ENCODE measurements at places on chromosomes 3 and 15.

- DNase-seq, result no peak
- H3K27me3 ChIP-seq, result no peaks in the 10 kb centered on the region
- H3K27ac ChIP-seq, result no peak overlapping the region
- H3K4me3 ChIP-seq, result no peak overlapping the region
Observed at GRCh38 chr3:134887536-134887935, 92.5 kb downstream of the EPHB1 start.

DNA sequence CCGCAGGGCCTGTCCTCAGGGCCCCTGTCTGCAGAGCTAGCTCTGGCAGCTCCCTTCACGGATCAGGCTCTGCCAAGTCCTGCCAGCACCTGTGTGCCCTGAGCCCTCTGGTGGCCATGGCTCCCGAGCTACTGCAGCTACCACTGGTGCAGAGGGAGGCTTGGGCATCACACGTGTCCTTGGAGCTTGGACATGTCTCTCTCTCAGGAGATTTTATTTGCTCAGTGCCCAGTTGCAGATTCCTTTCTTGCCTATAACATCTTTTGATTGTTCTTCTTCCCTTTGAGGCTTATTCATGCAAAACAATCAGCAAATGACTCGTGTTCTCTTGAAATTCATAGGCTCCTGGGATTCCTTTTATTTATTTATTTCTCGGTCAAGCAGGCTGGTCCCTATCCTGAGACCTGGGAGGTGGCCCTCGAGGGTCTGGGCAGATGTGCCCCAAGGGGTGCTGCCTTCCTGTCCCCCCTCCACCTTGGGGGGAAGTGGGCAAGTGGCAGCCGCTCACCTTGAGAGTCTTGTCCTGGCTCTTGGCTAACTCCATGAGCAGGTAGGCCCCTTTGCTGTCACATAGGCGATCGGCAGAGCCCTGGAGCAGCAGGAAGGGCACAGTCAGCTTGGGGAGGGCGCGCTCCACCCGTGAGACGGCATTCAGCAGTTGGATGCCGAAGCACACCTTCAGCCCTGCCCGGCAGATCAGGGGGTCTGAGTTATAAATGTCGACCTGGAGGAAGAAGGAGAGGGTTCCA is 21.9 kb downstream of the ABTB1 start:
- no peaks in the 10 kb centered on the region for H3K36me3 ChIP-seq
- peaks cover 43% of the 10 kb centered on the region for H3K4me1 ChIP-seq
- no peak overlapping the region for H3K4me3 ChIP-seq
- DNase-seq, result no peak
- no peak overlapping the region for H3K27ac ChIP-seq
- no peaks in the 10 kb centered on the region for H3K27me3 ChIP-seq

DNA sequence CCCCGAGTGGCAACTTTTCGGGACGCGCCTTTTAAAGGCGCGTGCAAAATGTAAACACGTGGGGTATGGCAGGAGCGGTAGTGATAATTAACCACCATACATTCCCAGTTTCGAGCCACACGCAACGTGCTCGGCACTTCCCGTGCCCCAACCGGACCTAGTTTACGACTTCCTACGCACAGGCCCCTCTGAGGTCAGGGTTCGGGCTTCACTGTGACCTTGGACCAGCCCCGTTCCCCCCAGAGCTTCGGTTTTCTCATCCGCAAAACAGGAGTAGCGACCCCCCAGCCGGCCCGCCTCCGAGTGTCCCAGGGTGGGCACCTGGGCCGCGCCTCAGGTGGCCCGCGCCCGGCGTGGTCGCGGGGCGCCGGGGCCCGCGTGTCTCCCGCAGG is 451 bp downstream of the CHCHD4 start:
- H3K27ac ChIP-seq, result peak overlapping the region; percentile 28
- DNase-seq, result no peak
- H3K36me3 ChIP-seq, result peaks cover 11% of the 10 kb centered on the region
- H3K27me3 ChIP-seq, result no peaks in the 10 kb centered on the region
- peaks cover 20% of the 10 kb centered on the region for H3K4me1 ChIP-seq

- H3K4me3 ChIP-seq, result no peak overlapping the region
- no peaks in the 10 kb centered on the region for H3K27me3 ChIP-seq
- no peak overlapping the region for H3K27ac ChIP-seq
Observed at GRCh38 chr15:33089165-33089877, 105.2 kb downstream of the FMN1 start.

- H3K4me1 ChIP-seq, result no peaks in the 10 kb centered on the region
- peak; percentile 9 for DNase-seq
- H3K27ac ChIP-seq, result no peak overlapping the region
- H3K36me3 ChIP-seq, result no peaks in the 10 kb centered on the region
- H3K4me3 ChIP-seq, result peak overlapping the region; percentile 33
Observed at GRCh38 chr15:97234851-97235610, 725.5 kb upstream of the ARRDC4 start.

GRCh38 chr3:132596816-132597433 is at the start of gene ACKR4:
ACKR4 (plus strand) TSS chr3:132597270; CDS start chr3:132600398, 3,128 bp downstream.
- H3K36me3 ChIP-seq, result no peaks in the 10 kb centered on the region
- DNase-seq, result no peak
- no peak within 1 kb of the TSS for H3K4me3 ChIP-seq

GRCh38 chr15:74847432-74847831 is 4.5 kb upstream of the ULK3 start:
- no peak overlapping the region for H3K27ac ChIP-seq
- H3K36me3 ChIP-seq, result peaks cover 13% of the 10 kb centered on the region
- no peaks in the 10 kb centered on the region for H3K27me3 ChIP-seq
- no peak overlapping the region for H3K4me3 ChIP-seq
- peaks cover 6% of the 10 kb centered on the region for H3K4me1 ChIP-seq

DNA sequence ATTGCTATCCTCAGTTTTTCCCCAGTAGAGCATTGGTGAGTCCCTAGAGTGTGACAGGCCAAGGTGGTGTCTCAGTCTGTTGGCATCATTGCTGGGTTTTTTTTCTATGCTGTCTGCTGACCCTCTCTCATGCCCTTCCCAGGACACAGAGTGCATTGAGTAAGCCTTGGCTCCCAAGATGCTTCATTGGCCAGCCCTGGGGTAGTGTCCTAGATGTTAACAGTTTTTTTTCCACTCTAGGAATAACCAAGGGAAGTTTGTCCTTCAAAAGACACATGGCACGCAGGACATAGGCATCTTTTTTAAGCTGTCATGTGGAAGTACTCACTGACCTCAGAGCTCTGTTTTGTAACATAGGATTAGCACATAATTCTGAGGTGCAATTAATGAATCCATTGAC is 19.5 kb downstream of the ADAMTSL3 start:
- DNase-seq, result no peak
- no peaks in the 10 kb centered on the region for H3K36me3 ChIP-seq
- H3K4me1 ChIP-seq, result no peaks in the 10 kb centered on the region
- H3K27me3 ChIP-seq, result no peaks in the 10 kb centered on the region
- H3K27ac ChIP-seq, result no peak overlapping the region
- no peak overlapping the region for H3K4me3 ChIP-seq

DNA sequence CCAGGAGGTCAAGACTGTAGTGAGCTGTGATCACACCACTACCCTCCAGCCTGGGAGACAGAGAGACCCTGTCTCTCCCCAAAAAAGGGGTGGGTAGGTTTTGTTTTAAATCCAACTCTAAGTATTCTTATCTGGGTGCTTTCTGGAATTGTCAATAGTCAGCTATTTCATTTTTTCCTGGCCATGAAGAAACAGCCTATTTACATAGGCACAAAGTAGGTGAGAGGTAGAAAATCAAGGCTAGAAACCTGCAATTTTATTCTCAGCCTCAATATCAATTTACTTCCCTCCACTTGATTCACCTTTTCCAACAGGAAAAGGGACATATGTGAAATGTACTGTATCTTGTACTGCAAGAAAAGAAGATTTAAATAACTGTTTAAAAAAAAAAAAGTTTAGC is 45.9 kb downstream of the CSNK1G1 start:
- no peaks in the 10 kb centered on the region for H3K36me3 ChIP-seq
- H3K27ac ChIP-seq, result no peak overlapping the region
- H3K27me3 ChIP-seq, result no peaks in the 10 kb centered on the region
- H3K4me3 ChIP-seq, result no peak overlapping the region
- no peaks in the 10 kb centered on the region for H3K4me1 ChIP-seq
- DNase-seq, result no peak

GRCh38 chr3:99502871-99503270 is 135.5 kb upstream of the COL8A1 start:
- no peak for DNase-seq
- no peaks in the 10 kb centered on the region for H3K36me3 ChIP-seq
- peak overlapping the region; percentile 40 for H3K27ac ChIP-seq
- H3K4me3 ChIP-seq, result no peak overlapping the region

GRCh38 chr3:13537909-13538296 is 11.0 kb upstream of the FBLN2 start:
- peaks cover 49% of the 10 kb centered on the region for H3K4me1 ChIP-seq
- H3K27ac ChIP-seq, result peak overlapping the region; percentile 83
- H3K36me3 ChIP-seq, result no peaks in the 10 kb centered on the region
- no peak overlapping the region for H3K4me3 ChIP-seq

DNA sequence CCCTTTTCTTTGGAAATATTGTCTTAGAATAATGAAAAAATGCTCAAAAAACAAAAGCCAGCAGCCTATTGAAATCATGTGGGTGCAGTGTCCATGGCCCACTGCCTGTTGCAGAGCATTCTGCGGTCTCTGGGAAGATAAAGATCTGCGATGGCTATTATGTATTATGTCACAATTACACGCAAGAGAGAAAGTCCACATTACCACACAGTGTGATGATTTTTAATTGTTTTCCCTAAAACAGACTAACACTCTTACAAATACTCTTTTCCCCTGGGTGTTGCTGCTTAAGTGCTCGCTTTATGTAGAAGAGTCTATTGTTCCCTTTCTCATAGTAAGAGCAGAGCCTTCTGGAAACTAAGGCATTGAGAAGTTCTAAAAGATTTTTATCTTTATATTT is 32.2 kb downstream of the SSR3 start:
- no peaks in the 10 kb centered on the region for H3K27me3 ChIP-seq
- DNase-seq, result peak; percentile 59
- no peak overlapping the region for H3K4me3 ChIP-seq
- no peaks in the 10 kb centered on the region for H3K4me1 ChIP-seq

GRCh38 chr15:25239471-25240345 is 199.1 kb downstream of the UBE3A start:
- no peaks in the 10 kb centered on the region for H3K36me3 ChIP-seq
- no peak overlapping the region for H3K27ac ChIP-seq
- no peak overlapping the region for H3K4me3 ChIP-seq
- no peaks in the 10 kb centered on the region for H3K27me3 ChIP-seq

DNA sequence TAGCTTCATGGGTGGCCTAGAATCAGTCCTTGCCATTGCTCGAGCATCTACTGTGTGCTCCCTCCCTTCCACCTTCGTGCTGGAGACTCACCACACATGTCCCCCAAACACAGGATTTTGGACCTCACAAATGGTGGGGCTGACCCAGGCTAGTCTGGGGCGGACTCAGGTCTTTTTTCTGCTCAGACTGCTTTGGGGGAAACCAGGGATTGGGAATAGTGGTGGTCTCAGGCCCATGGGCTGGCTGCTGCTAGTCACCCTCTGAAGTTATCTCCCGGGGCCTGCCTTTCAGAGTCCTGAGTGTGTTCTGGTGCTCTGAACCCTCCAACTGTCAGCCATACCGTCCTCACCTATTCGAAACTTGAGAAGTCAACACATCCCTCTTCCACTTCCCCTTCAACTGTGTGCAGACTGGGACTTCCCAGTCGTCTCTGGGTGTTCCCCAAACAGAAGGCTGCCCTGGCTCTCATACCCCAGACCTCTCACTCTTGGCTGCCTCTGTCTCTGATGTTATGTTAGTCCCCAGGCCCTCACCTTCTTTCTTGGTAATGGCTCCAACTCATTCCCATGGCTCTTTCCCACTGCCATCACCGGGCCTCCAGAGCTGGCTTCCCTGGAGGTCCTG is 46.0 kb downstream of the PPCDC start:
- peaks cover 13% of the 10 kb centered on the region for H3K4me1 ChIP-seq
- no peaks in the 10 kb centered on the region for H3K36me3 ChIP-seq
- H3K27me3 ChIP-seq, result no peaks in the 10 kb centered on the region
- H3K27ac ChIP-seq, result no peak overlapping the region
- DNase-seq, result no peak
